ENCODE measurements at places on chromosomes 1 and 21.
A peak's percentile ranks its signal among the peaks of the same experiment; 100 is the strongest.

GRCh38 chr1:109897259-109897955 is 13.2 kb upstream of the CSF1 start:
- DNase-seq = no peak

- peak; percentile 86 for DNase-seq
Measured at GRCh38 chr1:173190101-173190936, 16.8 kb downstream of the TNFSF4 start.

GRCh38 chr1:163747261-163747660 is 425.5 kb downstream of the NUF2 start:
- DNase-seq = no peak

DNA sequence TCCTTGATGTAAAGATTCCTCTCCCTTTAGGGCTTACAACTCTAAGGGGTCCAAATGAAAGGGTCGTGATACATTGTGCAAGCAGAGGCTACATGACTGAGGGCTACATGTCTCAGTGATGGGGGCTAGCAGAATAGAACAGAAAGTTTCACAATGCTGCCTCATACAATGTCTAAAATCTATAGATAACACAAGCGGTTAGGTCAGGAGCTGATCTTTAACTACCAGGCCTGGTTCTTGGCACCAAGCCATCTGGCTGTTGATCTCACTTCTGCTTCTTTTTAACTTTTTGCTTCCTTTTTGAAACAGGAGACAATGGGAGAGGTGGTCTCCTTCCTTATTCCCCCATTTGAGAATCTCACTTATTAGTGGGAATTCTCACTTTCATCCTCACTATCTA is 710.2 kb downstream of the AMY1C start:
- peak; percentile 53 for DNase-seq

DNA sequence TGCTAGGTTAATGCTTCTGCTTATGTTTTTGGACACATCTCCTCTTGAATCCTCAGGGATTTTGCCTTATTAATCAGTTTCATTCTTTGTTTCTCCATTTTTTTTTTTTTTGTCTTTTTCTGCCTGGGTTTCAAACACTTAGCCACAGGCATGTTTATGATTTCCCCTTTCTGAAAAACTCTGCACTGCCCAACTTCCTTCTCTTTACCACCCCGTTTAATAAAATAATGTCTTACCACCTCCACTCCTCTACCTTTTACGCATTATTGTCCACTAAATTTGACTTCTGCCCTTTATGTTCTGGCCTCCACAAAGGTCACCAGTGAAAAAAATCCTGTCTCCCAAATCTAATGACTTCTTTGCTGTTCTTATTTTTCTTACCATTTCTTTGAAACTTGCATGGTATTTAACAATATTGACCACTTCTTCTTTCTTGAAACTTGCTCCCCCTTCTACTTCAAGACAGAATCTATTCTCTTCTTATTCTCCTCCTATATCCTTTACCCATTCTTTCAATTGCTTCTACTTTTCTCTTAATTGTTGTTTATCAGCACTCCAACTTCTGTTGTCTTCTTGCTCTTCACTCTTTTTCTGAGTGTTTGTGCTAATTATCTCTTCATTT is 150.3 kb downstream of the TNFSF18 start:
- peak; percentile 52 for DNase-seq

DNA sequence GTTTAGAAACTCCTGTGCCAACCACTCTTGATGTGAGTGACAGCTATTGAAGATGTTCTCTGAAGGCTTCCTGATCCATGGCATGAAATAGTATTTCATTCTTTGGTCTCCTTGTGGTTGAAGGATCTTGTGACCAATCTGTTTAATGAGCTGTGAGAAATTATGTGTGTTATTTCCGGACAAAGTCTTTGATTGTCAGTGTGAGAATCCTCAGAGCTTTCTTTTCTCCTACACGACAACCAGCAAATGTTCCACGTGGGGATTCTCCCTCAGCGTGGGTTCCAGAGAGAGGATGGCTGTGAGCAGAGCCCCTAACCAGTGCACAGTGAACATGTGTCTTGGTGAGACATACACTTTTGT is 45.0 kb upstream of the HOOK1 start:
- DNase-seq = no peak

- DNase-seq = no peak
Measured at GRCh38 chr1:77889671-77890070, 1.2 kb downstream of the NEXN start.

DNA sequence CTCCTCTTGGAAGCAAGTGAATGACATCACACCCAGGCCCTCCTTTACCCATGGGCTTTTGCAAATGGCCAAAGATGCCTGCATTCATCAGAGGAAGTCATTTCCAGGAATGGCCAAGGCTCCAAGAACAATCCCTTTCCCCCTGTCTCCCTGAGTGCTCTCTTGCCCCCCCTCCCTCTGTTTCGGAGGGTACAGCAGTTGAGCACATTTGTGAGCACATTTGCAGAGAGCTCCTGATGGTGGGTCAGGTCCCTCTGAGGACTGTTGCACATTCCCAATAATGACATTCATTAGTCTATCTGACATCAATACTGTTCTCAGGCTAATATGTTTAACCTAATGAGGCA is 113.4 kb downstream of the MATN1 start:
- DNase-seq = no peak

- no peak for DNase-seq
Measured at GRCh38 chr1:156957634-156958033, 37.2 kb downstream of the LRRC71 start.

DNA sequence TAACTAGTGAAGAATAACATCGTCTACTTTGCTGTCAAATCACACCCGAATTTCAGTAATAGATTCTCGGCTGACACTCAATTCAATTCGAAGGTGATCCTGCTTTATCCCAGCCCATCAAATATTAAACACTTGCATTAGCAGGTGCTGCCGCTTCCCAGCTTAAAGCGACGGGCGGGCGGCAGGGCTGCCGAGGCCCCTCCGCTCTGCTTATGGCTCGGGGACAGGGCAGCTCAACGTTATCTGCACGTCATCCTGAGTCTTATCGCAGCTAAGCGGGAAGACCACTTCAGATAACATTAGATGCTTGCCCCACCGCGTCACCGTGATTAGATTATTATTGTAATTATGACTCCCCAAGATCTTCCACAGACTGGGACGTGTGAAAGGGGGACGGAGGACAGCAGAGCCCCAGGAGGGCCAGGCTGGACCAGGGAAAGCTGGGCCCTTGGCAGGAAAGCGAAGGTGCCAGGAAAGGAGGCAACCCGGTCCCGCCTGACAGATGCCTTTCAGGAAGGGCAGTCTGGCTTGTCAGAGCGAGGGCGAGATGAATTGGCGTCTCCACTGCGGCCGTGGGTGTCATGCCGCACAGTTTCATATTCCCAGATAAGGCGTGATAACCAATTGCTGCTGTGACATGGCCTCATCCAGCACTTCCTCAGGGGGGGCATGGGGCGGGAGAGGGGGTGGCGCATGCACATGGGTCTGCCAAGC is 37.0 kb downstream of the DMAP1 start:
- DNase-seq = no peak

DNA sequence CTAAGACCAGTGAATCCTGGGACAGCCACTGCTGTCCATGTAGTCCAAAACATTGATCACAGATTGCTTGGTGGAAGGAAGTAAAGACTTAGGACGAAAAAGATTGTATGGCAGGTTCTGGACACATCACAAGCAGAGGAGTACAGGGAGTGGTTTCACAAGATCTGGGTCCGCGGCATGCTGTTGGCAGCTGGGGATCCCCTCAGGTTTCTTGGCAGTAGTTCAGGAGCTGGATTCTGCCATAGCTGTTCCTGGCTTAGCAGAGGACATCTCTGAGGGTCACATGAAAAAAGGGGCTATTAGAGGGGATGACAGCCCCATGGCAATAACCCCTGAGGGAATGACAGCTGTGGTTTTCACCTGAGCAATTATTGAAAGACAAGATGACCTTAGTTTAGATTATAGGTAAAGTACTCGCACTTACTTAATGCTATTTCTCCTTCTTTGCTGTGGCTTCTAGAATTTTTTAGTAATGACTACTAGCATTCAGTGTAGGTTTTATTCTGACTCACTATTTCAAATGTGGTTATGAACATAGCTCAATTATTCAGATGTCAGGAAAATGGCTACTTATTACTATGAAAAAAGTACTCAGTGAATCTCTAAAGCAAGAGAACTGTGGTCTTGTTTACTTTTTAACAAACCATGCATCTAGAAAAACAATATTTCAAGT is 8.2 kb downstream of the KRTAP27-1 start:
- no peak for DNase-seq

DNA sequence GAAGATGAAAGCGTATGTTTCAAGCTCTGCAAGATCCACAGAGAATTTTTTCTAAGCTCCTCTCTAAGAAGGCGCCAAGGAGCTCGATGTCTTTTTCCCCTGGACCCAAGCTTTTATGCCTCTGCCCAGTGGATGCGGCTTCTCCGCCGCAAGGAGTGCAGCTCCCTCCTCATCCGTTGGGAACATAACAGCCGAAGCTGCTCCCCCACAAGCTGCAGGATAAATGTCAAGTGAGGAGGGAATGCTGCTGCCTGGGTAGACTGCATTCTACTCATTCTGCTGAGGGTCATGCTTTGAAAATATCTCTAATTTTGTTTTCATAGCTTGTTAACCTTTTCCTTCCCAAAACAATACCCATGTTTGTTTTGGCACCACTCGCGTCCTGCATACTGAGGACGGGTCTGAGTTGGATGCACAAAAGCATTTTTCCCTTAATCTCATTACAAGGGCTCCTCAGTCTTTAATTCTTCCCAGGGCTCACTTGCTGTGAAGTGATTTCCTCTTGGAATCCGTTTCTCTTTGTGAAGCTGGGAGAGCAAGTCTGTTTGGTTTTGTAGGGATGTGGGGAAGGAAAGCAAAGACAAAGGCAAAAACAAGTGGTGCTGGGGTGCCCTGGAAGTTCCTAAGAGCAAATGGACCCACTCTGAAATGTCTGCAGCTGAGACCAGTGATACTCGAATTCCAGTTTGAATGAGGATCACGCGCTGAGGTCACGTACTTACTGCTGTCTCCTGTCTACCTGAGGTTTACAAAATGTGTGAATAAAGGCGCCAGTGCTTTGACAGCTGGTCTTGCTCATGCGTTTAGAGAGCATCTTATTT is 134.0 kb upstream of the IRF2BP2 start:
- no peak for DNase-seq

DNA sequence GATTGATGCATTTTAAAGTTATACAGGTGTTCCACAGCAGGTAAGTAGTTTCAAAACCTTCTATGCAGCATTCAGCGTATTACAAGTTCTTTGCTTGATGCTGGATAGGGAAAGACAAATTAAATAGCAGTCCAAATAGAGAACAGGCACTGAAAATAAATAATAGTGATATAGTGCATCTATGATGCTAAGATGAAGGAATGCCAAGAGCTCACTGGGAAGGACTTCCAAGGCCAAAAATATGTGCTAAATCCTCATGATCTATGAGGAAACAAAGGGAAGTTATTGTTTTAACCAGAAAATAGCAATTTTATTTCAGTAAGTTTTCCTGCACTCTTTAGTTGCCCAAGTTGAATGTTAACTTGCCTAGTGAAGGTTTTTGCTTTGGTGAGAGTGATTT is 127.8 kb upstream of the GREM2 start:
- no peak for DNase-seq

- no peak for DNase-seq
Measured at GRCh38 chr1:200041337-200042118, 14.0 kb downstream of the NR5A2 start.

DNA sequence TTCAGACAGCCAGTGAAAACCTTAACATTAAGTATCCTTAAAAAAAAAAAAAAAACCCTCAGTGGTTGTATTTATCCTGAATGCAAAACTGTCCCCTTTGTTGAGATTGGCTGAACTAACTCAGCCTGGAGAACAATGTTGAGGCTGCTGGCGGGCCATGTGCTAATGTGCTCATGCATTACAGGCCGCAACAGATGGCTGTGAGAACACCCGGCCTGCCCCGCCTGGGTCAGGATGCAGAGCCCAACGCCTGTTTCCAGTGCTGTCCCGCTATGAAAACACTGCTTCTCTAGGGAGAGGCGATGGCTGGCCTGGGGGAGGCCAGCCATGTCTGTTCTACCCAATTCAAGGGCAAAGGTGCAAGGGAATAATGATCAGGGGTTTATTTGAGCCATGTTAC is 13.8 kb downstream of the OLIG2 start:
- DNase-seq = no peak

- DNase-seq = peak; percentile 91
Measured at GRCh38 chr1:182149411-182149965, 88.0 kb upstream of the ZNF648 start.

GRCh38 chr1:210250998-210251679 is 18.5 kb downstream of the SERTAD4 start:
- DNase-seq = peak; percentile 25

GRCh38 chr1:17591814-17592430 is 52.4 kb downstream of the ARHGEF10L start:
- no peak for DNase-seq

DNA sequence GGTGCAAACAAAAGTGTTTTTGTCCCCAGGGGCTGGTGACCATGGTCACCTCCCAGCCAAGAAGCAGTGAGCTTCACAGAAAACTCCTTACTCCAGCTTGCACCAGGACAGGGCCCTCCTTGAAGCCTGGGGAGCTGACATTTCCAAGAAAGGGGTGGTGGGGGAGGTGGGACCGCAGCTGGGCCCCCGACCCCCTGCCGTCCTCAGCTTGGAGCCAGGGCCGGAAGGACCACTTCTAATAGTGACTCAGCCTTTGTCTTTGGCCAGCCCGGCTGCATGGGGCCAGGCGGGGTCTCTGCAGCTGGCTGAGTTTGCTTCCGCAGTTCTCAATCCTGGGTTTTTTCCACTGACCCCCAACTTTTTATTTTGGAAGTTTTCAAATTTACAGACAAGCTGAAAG is 136.5 kb upstream of the POU3F1 start:
- DNase-seq = no peak

DNA sequence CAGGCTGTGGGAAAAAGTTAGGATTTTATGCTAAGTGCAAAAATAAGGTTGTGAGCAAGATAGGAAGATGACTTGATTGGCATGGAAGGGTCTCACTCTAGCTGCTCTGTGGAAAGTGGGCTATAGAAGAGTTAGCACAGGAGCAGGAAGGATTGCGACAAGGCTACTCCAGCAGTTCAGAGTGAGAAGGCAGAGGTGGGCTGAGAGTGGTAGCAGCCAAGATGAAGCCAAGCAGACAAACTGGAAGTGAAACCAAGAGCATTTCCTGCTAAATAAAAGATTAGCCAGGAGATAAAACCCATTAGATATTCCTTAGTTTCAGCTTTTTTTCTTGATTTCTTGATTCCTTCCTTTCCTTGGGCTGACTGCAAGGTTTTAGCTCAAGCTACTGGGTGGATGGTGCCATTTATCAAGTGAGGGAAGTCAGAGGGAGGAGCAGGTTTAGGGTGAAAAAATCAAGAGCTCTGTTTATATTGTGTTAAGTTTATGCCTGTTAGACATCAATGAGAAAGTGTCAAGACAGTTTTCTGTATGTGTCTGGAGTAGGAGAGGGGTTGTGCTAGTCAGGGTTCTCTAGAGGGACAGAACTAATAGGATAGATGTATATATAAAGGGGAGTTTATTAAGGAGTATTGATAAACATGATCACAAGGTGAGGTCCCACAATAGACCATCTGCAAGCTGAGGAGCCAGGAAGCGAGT is 33.1 kb upstream of the ZNF644 start:
- DNase-seq = peak; percentile 7
